Activated T-helper 1 cell treated with anti-CD3 and anti-CD28 coated beads, Interleukin-12 subunit alpha, Interleukin-12 subunit beta, Interleukin-2, Interleukin-4 antibody, amounts not matched to agents 30 ng/mL and 10 ng/mL and 1 ng/mL, durations not matched to agents 14 hours and 24 hours and 36 hours (primary cell): ENCODE measurements at places on chromosomes 7 and 10.
A peak's percentile ranks its signal among the peaks of the same experiment; 100 is the strongest.

DNA sequence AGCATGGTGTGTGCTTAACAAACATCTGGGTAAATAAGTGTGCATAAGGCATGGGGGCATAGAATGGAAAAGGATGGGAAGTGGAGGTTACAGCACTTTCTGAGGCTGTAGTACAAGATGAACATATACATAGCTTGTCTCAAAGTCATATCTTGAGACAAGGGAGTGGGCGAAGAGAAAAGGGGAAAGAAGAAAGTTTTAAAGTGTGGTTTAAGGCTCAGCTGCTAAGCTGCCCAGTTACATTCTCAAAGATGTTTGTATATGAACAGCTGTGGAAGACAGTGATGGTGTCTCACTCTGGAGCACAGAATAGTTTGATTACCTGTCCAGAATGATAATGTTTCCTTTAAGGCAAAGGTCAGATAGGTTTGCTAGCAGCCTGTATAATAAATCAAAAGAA is 61.9 kb upstream of the LANCL2 start:
- DNase-seq, result no peak

DNA sequence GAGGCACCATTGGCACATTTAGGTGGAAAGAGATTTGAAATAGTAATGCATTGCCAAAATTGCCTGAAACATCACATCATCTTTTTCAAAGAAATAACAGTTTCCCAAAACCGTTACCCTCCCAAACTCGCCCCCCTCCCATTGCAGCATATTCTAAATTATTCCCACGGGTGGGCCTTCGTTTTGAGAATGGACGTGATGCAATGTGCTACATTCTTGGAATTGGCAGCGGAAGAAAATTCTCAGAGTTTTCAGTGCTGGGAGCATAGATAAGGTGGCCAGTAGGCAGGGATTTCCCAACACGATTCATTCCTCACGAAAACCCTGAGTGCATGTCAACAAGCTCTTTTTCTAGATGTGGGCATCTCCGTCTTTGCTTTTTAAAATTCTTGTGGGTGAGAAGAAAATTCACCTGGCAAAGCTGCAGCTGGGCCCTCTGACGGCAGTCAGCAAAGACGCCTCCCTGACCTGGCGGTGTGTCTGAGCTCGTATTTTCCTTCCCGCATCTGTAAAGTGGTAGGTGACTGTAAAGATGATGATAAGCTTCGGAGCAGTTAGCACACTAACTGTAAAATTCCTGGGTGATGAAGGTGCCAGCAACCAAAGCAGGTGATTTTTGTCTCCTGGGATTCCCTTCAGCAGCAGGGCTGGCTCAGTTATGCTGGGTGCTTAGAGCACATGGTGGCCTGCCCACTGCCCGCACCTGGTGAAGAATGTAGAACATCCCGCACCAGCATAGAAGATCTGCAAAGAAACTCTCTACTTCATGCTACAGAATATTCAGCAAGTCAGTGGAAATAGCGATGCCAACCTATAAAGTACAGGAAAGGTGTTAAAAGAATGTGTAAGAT is 141.9 kb upstream of the KLF6 start:
- DNase-seq, result no peak

GRCh38 chr7:37920305-37920848 is at the start of gene EPDR1:
TSS of gene EPDR1 (plus strand) at chr7:37920640. CDS start at chr7:37920940, 300 bp downstream.
- no peak for DNase-seq

DNA sequence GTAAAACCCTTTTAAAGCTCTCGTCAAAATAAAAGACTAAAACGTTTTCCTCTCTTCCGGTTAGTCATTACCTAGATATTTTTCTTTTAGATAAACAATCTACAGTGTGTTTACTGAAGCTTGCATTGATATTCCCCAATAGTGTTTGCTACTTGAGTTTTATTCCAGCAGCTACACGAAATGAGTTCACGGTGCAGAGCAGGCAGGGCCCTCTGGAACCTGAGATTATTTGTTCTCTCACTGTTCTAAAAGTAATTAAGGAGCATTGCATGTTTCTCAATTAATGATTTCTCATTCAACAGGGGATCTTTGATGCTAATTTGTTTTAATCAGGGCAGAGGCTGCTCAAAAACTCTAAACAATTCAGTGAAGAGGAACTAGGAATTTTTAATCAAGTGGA is 319.7 kb downstream of the GFRA1 start:
- no peak for DNase-seq

DNA sequence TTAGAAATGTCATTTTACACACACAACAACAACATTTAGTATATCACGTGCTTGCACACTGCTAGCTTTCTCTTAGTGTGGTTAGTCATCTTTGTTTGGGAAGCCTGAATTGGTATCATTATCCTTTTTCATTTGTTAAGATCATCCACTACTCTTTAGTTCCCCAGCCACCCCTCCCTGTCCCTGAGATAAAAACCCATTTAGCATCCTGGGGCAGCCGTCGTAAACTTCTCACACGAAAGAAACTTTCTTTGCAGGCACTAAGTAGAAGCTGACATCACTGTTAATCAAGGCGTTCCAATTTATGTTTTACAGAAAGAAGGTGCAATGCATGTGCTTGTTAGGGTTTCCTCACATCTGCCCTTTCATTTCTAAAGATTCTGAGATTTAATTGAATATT is 475.1 kb upstream of the FZD8 start:
- DNase-seq, result no peak

DNA sequence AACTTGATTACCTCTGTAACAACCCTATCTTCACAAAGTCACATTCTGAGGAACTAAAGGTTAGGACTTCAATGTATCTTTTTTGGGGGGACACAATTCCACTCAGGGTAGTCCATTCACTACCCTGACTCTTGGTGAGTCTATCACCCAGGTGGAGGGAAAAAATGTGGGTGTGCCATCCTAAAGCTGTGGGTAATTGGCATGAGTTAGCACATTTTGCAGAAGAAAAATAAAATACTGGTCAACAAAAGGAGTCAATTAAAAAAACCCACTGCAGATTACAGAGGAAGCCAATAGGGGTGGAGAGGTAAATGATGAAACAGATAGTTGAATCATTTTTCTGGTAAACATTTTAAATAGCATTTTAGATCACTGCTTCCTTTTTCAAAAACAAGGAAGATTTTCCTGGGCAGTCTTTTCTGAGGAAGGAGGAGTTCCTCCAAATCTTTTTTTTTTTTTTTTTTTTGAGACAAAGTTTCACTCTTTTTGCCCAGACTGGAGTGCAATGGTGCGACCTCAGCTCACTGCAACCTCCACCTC is 5.1 kb upstream of the BLVRA start:
- DNase-seq, result no peak

DNA sequence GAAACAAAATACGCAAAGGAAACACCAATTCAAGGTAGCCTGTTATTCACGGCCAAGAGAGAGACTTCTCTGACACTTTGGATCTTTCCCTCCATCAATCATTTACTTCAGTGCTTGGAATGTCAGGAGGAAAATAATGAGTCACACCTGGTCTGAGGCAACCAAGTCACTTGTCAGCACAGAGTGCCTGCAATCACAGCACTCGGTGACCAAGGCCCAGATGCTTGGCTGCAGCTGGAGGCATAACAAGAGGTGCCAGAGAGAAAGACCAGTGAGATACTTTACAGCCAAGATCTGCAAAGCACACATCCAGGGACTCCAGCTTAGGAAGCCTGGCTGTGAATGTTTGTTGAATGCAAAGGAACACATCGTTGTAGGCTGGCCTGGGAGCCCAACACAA is 33.9 kb downstream of the ASB13 start:
- DNase-seq, result no peak

GRCh38 chr7:22255834-22256233 is 101.1 kb downstream of the RAPGEF5 start:
- no peak for DNase-seq

DNA sequence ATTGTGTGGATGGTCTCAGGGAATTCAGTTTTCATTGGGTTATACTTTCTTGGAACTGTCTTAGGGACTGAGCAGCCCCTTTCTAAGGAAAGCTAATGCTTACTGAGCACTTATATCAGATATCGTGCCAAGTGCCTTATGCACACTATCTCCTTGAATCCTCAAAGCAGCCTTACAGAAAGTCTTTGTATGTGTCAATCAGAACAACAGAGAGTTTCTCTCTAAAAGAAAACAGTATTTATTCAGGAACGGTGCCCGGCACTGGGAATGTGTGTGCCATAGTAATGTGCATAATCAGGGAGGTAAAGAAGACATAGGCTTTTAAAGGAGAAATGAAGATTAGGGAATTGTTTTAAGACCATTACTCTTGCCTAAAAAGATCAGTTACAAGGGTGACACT is 17.3 kb downstream of the ANTXRL start:
- no peak for DNase-seq

DNA sequence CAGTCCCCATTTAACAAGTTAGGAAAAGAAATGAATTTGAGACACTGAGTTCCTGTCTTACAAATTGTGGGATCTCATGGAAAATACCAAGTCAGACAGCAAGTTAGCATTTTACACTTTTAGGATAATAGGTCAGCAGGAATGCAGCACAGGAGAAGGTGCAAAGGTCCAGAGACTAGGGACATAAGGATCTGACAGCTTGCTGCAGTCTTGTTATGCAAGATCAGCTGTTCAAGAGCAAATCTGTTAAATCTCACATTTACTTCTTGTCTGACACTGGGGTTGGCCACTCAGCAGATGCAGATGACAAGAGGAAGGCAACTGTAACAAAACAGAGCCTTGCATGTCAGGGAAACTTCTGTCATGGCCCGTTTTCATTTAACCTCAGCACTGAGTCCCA is 239.6 kb downstream of the PHF14 start:
- no peak for DNase-seq

DNA sequence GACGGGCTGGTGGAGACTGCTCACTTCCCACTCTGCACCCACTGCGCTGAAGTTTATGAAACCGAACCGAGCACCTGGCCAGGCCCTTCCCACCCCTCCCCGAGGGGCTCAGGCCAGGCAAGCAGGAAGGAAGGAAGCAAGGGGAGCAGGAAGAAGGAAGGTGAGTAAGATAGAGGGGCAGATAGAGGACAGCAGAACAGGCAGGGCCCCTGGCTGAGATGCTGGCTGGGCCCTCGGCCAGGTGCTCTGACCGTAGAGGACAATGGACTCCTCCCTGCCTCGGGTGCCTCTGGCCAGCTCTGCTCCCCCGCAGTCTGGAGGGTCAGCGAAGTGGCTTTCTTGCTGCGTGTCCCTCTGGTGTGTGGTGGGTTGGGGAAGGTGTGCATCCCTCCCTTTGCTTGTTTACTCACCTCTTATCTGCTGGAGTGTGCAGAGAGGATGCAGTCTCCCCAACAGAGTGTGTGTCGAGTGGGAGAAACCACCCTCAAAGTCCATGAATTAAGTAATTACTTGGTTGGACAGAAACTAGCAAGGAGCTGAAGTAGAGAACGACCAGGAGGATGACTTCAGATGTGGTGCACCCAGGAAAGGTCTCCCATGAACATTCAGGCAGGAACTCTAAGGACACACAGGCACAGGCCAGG is 82.8 kb upstream of the PPP2R2D start:
- DNase-seq, result no peak

DNA sequence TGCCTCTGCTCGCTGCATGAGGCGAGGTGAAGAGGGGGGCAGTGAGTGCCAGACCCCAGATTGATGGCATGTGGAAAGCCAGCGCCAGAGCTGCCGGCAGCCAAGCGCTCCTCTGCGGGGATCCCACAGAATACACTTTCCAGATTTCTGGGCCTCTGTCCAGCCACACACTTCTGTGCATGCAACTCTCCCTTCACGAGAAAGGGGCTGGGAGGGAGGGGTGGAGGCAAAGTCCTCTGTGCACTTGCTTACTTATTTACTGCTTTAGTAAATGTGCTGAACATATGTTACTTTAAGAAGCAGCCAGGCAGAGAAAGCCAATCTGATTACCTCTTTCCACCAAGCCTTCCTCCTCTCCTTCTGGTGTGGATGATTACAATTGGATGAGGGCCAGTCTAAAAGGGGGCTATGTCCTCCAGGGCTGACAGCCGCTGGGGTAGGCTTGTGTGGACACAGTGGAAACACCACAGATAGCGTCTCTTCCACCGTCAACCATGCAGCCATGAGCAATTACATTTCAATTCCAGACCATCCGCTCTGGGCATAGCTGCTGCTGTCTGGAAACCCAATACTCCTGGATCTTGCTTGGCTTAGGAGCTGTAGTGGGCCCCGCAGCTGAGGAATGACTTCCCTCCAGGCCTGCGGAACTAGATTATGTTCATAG is 322.8 kb upstream of the ANKRD30A start:
- DNase-seq, result no peak

DNA sequence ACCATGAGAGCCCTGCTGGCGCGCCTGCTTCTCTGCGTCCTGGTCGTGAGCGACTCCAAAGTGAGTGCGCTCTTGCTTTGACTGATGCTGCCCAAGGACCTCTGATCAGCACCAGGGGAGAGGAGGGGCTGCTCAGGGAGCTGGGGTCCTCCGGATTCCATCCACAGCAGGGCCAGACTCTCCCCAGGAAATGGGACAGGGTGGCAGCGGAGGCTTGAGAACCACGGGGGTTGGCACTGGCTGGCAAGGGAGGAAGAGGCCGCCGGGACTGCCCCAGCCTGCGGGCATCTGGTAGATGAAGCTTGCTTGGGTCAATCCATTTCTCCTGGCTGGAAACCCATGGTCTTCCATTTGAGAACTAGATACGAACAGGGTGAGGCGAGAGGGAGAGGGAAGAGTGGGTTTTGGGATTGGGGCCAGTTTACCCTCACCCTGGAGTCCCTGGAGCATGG is 647 bp downstream of the PLAU start:
- peak; percentile 20 for DNase-seq

DNA sequence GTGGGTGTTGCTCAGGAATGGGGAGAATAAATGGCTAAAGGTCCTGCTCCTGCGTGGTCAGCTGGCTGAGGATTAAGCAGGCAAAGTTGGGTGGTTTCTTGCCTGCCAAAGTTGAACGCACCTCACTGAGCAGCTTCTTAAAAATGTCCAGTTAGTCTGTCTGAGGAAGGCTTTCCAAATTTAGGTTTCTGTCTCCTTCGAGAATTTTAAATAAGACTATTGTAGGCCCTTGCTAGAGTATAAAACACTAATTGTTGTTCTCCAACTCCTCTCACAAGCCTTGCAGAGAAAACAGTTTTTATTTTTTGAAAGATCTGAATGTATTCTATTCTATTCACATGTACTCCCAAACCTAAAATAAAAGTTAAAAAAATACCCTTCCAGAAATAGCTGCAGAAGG is 122.0 kb upstream of the LAMB4 start:
- DNase-seq, result no peak

- no peak for DNase-seq
These were observed 1.5 kb upstream of the LAMB1 start for GRCh38 chr7:108004220-108005142.

DNA sequence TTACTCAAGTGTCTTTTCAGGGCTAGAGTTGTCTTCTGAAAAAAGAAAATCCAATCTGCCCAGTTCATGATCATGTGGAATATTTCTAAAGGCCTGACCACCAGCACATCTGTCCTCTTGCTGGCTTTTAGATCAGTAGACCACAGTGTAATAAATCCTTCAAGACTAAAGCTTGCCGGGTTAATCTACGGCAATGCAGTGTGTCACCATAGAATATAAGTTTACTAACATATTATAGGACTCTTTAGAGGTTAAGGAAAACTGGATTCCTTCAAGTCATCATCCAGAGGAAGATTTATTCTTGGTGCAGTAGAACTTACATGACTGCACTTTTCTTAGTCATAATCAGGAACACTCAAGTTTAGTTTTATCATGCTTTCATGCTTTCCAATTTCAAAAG is 349.5 kb downstream of the SEMA3D start:
- DNase-seq, result no peak
